CD4-positive, alpha-beta T cell treated with Interleukin-15 for 1 hour (primary cell): ENCODE measurements at places on chromosomes 5 and 9.

DNA sequence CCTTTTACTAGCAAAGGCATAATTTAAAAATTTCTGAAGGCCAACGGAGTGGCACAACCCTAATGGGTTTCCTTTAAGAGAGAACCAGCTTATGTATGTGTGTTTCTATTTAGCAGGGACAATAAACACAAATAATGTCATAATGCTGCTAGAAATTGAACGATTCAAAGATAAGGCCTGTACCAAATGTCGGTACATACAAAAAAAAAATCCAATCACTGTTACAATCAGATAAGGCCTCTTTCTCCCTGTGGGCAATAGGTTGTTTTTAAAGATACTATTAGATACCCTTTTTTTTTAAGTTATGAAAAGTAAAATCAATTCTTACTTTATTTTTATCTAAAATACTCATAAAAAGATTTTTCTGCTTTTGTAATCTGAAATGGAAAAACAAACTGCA, 821.0 kb downstream of the PRELID2 start:
- DNase-seq = no peak

GRCh38 chr9:14094491-14094890, 219.4 kb downstream of the NFIB start:
- DNase-seq = no peak

DNA sequence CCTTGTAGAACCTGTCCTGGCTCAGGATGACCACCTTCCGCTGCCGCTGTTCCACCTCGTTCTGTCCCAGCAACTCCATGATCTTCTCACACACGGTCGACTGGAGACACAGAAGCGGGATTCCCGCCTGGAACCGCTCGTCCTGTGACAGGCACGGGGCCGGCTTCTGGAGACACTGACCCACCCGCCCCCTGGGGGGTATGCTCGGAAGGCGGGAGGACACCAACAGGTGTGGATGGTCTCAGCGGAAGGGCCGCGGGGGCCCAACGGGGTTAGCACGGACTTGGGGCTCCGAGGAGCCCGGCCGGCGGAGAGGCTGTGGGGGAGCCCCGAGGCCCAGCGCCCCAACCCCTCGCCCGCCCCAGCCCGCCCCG, 530 bp downstream of the UCK1 start:
- DNase-seq = no peak

DNA sequence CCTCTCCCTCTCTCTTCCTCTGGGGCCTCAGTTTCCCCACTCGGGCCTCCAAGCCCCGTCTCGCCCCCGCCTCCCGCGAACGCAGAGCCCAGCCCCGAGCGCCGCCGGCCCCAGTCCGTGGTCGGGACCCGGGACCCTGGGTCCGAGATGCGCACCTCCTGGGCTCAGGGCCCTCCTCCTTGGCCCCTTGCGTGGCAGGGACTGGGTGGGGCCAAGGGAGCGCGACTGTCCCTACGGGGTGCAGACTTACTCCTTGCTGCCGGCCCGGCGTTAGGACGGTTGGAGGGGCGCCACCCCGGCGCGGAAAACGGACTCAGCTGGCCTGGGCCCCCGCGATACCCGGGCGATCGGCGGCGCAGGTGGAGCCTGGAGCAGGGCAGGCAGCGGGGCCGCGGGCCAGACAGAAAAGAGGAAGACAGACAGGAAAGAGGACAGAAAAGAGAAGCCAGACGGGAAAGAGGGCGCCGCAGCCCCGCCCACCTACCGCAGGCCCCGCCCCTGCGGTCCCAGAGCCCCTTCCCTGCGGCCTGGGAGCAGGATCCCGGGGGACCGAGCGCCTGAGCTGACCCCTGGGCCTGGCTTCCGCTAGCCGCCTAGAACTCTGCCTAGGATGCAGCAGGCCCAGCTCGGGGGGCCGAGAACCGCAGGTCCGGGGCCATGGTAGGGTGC, at the start of gene GBGT1:
TSS of gene GBGT1 (minus strand) at position 411 of the 669 bp plus-strand sequence. CDS start 1,502 bp downstream, outside the sequence.
- peak; percentile 59 for DNase-seq

GRCh38 chr5:55021821-55022220, 2.2 kb upstream of the GZMK start:
- no peak for DNase-seq

- DNase-seq = no peak
These were observed 8.9 kb downstream of the C5orf52 start for GRCh38 chr5:157680239-157680638.

DNA sequence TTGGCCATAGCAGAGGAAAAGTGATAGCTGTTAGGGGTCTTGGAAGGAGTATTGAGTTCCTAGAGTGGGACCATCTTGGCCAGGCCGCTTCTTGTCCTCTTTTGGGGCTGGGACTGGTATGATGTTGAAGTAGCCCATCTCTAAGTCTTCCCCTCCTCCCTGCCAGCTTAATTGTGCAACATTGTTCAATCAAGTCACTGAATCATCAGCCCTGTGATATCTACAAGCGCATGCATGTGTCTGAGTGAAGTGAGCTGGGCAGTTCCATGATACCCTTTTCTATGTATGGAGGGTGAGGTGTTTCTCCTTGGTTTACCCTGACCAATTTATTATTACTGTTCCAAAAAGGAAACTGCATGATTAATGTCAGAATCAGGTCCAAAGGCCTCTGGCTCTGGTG, 112.2 kb downstream of the C9orf152 start:
- DNase-seq = no peak

GRCh38 chr5:2011481-2012411, 129.0 kb upstream of the IRX4 start:
- no peak for DNase-seq

DNA sequence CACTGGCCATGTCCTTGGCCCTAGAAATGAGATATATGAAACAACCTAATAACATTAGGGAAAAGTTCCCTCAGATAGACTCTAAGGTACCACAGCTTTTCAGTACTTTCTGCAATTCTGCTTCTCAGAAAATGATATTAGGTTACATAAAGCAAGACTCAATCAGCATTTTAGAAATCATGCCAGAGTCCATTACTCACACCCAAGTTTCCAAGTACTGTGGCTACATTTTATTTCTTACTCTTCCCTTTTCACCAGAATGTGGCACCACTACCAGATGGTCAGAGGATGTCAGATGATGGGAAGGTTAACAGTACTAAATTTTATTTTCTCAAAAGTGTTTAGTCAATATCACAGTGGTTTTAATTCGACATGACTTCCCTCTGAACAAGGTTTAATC, 217.2 kb downstream of the MLLT3 start:
- DNase-seq = no peak

DNA sequence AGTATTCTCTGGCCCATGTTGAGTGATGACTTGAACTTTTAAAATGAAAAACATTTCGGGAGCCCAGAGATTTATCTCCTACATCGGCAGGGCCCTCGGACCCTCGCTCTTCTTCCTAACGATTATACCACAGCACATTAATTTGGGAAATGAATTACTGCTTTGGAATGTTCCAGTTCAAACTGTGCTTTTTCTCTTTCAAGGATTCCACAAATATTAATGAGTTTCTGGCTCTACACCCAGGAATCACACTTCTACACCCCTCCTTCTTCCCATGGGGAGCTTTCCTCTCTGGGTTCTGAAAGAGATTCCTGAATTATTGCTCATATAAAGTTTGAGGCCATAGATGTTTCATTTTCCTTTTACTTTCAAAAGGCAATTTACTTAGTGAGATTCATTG, 41.2 kb downstream of the NSG2 start:
- no peak for DNase-seq

GRCh38 chr9:137244486-137245449, 3.7 kb downstream of the TUBB4B start:
- no peak for DNase-seq

DNA sequence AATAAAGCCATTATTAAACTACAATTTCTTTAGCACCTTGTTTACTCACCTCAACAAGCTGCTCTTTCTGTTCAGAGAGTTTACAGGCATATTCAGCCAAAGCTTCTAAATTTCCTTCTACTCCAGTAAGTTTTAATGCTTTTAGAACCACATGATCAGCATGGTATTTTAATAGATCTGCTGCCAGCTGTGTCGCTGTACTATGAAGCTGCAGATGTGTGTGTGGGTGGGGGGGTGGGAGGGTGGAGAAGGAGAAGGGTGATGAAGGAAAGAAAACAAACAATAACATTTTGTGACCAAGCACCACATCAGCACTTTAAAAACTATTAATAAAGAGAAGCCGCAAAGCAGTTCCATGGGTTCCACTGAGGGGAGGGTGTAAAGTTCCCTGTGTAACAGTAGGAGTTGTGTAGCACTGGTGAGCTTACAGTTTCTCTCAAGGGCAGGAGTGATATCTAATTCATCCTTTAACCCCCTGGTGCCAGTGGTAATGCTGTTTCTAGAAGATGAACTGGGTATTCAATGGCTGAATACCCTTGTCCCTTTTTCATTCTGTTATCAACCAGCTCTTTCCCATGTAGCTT, 38.5 kb downstream of the ABITRAM start:
- no peak for DNase-seq

DNA sequence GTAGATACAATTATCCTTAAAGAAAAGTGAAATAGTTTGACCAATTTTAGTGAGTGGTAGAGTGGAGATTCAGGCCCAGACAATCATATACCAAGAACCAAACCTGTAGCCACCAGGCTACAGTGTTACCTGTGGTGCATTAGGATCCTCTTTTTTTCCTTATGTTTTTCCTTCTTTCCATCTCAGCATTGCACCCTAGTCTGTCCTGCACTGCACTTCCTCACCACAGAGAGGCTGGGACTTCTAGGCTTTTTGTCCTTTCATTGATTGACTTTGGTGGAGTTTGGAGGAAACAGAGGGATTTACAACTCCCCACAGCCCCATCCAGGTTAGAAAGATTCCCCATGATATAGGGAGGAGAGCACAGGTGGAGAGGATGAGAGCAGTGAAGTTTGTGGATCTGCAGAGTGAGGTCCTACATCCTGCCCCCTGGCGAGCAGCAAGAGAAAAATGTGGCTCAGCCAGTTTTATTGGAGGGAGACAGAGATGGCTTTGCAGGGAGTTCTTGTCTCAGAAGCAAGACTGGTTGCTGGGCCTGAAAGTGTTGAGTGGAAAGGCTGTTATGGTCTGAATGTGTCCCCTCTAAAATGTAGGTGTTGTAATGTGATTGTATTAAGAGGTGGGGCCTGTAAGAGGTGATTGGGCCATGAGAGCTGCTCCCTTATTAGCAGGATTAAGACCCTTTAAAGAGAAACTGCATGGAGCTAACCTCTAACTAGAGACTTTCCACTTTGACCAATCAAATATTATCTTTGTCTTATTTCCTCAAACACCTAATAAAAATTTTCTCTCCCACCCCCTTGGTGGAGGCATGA, 36.2 kb downstream of the KIF4B start:
- DNase-seq = no peak

DNA sequence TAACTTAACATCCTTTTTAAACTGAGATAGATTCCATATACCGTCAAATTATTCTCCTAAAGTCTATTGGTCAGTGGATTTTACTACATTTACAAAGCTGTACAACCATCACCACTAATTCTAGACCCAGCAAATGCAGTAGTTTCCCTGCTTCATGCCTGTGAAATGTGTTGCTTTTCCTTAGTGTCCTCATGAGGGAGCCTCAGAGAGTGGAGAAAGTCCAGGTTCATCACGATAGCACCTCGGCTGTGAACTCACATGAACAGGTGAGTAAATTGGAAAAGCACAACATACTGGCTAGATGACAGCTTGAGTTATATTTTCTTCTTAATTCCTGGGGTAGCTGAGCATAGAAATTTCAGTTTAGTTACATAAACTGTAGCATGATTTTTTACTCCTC, 653.7 kb downstream of the MTRR start:
- no peak for DNase-seq

- DNase-seq = no peak
These were observed 153.5 kb downstream of the TTLL11 start for GRCh38 chr9:121939643-121940042.

- DNase-seq = peak; percentile 7
These were observed 23.9 kb downstream of the ADAMTS2 start for GRCh38 chr5:179321206-179321987.

GRCh38 chr9:121824651-121825030, 173.2 kb downstream of the DAB2IP start:
- DNase-seq = no peak

DNA sequence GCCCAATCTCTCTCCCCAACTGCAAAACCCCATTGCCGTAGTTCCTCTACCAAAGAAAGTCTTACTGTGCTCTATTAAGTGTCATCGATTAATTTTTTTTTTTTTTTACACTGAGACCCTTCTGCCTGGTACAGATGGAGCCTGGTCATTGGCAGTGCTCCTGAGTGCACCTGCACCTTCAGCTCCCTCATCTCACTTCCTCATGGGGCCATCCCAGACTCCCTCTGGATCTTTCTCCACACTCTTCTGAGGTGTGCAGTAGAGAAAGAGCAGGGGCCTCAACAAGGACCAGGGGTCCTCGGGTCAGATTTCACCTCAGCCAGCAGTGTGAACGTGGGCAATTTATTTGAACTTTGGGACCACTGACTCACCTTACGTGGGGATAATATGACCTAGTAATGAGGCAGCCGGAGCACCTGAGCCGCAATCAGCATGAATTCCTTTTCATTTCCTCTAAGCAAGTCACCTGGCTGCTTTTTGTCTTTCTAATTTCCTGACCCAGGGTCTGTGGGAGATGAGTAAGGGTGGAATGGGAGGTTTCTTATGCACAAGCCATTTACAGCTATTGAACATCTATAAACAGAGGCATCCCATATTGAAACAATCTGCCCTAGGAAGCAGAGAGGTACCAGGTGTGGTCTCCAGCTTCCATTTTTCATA, 22.3 kb upstream of the GABRP start:
- no peak for DNase-seq

GRCh38 chr9:77648234-77649108, at the start of gene GNA14:
TSS of gene GNA14 (minus strand) at chr9:77648322. CDS start at chr9:77647793, 529 bp downstream.
- DNase-seq = no peak

DNA sequence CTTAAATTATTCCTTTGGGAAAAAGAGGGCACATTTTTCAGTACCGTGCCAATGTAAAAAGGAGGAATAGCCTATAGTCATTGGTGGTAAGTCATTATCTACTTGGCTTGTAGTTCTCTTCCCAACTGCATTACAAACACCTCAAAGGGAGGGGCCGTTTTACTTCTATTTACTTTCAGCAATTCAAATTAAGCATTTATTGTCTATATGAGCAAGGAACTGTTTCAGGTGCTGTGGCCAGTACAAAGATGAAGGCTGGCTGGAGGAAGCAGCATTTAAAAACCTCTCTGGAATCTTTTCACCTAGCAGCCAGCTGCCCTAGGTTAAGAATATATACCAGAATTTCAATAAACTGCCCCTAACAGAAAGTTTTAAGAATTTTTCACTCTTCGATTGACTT, 48.9 kb downstream of the SEMA6A start:
- DNase-seq = no peak

DNA sequence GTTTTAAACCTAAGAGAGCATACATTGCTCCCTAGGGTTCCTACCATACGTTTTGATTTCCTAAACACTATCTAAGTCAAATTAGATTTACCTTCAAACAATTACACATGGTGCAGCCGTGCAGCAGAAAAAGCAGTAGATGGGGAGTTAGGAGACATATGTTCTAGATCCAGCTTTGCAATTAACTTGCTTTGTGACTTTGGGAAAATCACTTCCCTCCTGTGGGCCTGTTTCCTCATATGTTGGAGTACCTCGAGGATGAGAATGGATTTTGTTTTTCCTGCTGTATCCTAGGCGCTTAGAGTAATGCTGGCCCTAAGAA, 711 bp downstream of the MRPL50 start:
- no peak for DNase-seq
